Stimulated activated CD8-positive, alpha-beta memory T cell treated with anti-CD3 and anti-CD28 coated beads, Interleukin-12 subunit alpha, Interleukin-12 subunit beta, amount 100 ng/mL, for 4 hours (primary cell): ENCODE measurements at places on chromosomes 5 and 9.

GRCh38 chr9:81227507-81228245 is 461.7 kb downstream of the TLE1 start:
- DNase-seq = no peak

DNA sequence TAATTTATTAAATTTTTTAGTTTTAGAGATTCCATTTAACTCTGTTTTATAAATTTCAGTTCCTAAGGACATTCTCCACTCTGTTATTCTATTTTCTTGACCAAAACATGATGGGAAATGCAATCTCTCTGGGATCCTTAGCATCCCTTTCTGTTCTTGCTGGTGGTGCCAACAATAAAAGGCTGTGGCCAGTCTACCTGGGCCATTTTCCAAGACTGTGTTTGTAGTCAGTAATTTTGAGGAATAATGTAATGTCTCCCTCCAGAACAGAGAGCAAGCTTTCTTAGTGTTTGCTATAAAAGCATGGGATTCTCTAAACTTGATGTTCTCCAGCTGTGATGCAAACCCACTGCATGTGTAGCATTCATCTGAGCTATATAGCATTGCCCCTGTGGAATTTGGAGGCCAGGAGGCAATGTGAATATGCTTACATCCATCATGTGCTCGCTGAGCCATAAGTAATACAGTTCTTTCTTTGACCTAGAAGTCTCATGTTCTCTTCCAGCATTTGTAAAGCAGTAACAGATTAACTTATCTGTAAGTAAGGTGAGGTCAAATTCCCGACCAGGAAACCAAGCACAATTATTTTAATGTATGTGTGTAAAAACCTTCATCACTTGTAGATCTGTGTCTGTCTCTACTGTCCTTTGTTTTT is 211.5 kb upstream of the TAS2R1 start:
- no peak for DNase-seq

GRCh38 chr5:110150199-110150598 is 460.5 kb downstream of the MAN2A1 start:
- no peak for DNase-seq

DNA sequence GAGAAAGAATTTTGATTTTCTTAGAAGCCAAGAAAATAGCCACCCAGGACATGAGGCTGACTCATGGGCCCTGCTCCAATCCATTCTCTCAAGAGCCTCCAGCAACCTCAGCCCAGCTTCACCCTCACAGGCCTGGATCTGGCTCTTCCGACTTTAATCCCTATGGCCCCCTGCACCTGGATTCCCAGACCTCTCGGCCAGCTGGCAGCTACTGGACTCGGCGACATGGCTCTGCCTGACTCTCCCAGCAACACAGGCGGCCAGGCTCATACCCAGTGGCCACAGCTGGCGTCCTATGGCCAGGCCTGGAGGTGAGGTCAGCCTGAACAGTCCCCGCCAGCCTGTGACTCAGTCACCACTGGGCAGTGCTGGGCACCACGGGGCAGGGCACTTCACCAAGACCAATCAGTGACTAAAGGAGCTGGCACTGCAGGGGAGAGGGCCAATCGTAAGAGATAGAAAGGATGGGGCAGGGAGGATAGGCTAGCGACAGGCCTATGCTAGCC is 6.2 kb upstream of the PDLIM4 start:
- DNase-seq = no peak

- DNase-seq = no peak
Observed at GRCh38 chr5:16930496-16930895, 5.6 kb downstream of the MYO10 start.

GRCh38 chr5:35771839-35772238 is 84.9 kb upstream of the IL7R start:
- no peak for DNase-seq

DNA sequence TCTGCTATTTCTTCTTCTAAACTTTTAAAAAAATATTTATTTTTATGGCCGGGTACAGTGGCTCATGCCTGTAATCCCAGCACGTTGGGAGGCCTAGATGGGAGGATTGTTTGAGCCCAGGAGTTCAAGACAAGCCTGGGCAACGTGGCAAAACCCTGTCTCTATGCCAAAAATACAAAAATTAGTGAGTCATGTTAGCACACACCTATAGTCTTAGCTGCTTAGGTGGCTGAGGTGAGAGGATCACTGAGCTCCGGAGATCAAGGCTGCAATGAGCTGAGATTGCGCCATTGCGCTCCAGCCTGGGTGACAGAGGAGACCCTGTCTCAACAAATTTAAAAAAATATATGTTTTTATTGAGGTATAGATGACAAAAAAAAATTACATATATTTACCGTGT is 5.6 kb downstream of the AP3S1 start:
- DNase-seq = no peak
